ENCODE measurements at places on chromosomes 12 and 14.

DNA sequence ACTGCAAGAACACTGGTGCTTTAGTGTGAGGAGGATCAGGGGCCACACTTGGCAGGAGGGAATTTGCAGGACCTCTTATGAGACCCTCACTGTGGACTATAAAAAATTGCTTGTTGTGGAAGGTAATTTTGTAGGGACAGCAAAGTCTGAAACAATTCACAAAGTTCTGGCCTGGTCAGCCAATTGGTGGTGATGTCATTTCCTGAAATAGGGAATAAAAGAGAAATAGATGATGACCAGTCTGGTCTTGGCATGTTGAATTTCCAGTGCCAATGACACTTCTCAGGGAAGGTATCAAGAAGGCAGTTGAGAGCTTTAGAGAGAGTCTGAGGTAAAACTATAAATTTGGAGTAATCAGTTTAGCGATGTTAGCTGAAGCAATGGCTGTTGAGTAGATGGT, 129.3 kb upstream of the LMNTD1 start:
- no peak for DNase-seq
- no peak overlapping the region for H3K4me3 ChIP-seq
- H3K4me1 ChIP-seq = no peaks in the 10 kb centered on the region
- H3K36me3 ChIP-seq = no peaks in the 10 kb centered on the region
- no peaks in the 10 kb centered on the region for H3K27me3 ChIP-seq

- peaks cover 15% of the 10 kb centered on the region for H3K4me1 ChIP-seq
- H3K4me3 ChIP-seq = no peak overlapping the region
- H3K27me3 ChIP-seq = no peaks in the 10 kb centered on the region
- peak overlapping the region; percentile 7 for H3K27ac ChIP-seq
- H3K36me3 ChIP-seq = no peaks in the 10 kb centered on the region
Measured at GRCh38 chr14:68580671-68581070, 212.2 kb downstream of the ZFP36L1 start.

- no peaks in the 10 kb centered on the region for H3K27me3 ChIP-seq
- H3K27ac ChIP-seq = no peak overlapping the region
- H3K4me1 ChIP-seq = no peaks in the 10 kb centered on the region
- no peak for DNase-seq
- no peaks in the 10 kb centered on the region for H3K36me3 ChIP-seq
Measured at GRCh38 chr12:131437706-131438492, 273.0 kb upstream of the SFSWAP start.

- no peaks in the 10 kb centered on the region for H3K27me3 ChIP-seq
- no peaks in the 10 kb centered on the region for H3K4me1 ChIP-seq
- H3K4me3 ChIP-seq = no peak overlapping the region
- DNase-seq = no peak
- H3K27ac ChIP-seq = no peak overlapping the region
Measured at GRCh38 chr12:82896277-82896676, 209.6 kb downstream of the TMTC2 start.

DNA sequence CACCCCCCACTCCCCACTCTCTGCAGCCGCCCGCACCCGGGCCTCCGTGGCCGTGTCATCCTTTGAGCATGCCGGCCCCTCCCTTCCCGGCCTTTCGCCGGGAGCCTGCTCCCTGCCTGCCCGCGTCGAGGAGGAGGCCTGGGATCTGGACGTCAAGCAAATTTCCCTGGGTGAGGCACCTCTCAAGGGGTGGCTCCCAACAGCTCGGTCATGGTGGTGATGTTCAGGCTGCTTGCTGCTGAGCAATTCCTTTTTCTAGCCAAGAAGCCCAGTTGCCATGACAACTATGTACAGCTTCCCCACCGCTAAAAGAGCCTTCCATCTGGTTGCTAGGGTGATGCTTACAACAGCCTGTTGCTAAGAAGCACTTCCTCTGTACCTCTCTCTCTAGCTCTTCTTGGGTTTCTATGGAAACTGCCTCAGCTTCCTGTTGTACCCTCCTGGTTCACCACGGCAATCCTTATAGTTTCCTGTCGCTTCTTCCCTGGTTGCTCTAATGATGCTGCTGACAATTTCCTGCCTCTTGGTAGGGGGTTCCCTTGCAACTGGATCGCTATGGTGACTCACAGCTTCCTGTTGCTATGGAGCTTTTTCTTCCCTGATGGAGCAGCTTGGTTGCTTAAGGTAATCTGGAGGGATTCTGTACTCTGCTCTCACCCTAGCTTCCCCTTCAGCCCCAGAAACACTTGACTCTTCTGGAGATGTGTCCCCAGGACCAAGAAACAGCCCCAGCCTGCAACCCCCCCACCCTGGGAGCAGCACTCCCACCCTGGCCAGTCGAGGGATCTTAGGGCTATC, 11.0 kb downstream of the ZNF219 start:
- no peaks in the 10 kb centered on the region for H3K4me1 ChIP-seq
- H3K36me3 ChIP-seq = peaks cover 5% of the 10 kb centered on the region
- H3K27ac ChIP-seq = peak overlapping the region; percentile 62
- H3K4me3 ChIP-seq = no peak overlapping the region
- no peak for DNase-seq

DNA sequence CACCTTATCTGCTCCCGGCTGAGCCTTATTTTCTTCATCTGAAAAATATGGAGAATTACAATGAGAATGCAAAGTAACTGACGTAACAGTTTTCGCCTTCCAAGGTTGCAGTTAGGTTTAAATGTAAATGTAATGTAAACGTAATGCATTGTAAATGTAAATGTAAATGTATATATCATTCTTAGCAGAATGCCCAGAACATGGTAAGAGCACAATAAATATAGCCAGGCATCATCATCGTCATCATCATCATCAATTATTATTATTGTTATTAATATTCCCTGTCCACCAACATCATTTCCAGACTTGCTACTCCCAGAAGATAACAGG, 770.0 kb downstream of the MED13L start:
- H3K4me3 ChIP-seq = no peak overlapping the region
- no peak overlapping the region for H3K27ac ChIP-seq
- H3K27me3 ChIP-seq = no peaks in the 10 kb centered on the region
- DNase-seq = no peak
- H3K36me3 ChIP-seq = no peaks in the 10 kb centered on the region

GRCh38 chr12:111034886-111035577, 114.7 kb upstream of the MYL2 start:
- peaks cover 6% of the 10 kb centered on the region for H3K27me3 ChIP-seq
- peak overlapping the region; percentile 60 for H3K4me3 ChIP-seq
- no peak overlapping the region for H3K27ac ChIP-seq
- peaks cover 5% of the 10 kb centered on the region for H3K4me1 ChIP-seq
- no peaks in the 10 kb centered on the region for H3K36me3 ChIP-seq

DNA sequence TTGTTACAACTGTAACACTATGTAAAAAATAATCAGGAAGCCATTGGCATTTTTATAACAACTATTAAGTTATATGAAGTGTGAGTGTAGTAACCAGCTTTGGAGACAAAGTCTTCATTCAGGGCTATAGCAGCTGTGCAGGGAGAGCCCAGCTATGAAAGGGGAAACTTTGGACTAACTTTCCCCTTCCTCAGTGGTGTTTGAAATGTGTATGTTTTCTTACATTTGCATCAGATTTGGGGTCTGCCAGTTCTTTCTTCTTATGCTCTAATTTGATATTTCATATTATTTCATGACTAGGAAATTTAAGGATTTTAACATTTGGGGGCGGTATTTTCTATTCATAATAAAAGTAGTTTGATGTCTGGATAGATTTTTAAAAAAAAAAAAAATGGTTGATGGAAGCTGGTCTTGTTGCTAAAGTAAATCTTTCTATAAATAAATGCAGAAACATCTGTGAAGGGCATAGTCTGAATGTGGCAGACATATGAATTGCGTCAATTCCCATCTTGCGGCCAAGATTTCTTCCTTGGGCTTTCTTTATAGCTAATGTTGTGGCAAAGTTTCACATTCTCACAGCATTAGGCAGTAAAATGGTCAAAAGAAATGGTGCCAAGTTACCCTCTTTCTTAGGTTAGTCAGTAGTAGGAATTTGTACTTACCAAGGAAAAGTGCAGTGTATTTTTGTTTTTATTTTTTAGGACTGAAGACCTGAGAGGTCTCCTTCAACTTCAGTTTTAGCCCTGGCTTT, 35.6 kb downstream of the RASSF8 start:
- H3K27me3 ChIP-seq = no peaks in the 10 kb centered on the region
- no peaks in the 10 kb centered on the region for H3K36me3 ChIP-seq
- no peak overlapping the region for H3K27ac ChIP-seq
- H3K4me1 ChIP-seq = no peaks in the 10 kb centered on the region

DNA sequence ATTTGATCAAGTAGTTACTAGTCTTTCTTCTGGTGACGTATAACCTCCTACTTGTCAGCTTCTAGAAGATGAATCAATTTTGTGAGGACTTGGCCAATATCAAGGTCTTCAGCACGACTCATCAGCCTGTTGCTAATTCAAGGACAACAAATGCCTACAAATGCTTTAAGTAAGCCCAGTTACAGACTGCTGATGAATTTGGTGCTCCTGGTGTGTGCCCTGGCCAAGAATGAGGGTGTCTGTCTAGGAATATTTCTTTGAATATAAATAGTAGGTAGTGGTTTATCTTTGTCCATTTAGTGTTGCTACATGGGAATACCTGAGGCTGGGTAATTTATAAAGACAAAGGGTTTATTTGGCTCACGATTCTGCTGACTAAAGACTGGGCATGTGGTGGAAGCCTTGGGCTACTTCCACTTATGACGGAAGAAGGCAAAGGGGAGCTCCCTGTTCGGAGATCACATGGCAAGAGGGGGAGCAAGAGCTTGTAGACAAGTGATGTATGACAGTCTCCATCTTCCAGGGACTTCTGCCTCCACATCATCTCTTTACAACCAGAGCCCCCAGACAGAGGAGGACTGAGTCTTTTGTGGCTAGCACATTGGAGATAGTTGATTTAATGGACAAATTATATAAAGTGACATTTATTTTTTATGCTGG, 180.2 kb downstream of the CRADD start:
- H3K27me3 ChIP-seq = no peaks in the 10 kb centered on the region
- H3K4me3 ChIP-seq = no peak overlapping the region
- H3K36me3 ChIP-seq = no peaks in the 10 kb centered on the region
- H3K27ac ChIP-seq = no peak overlapping the region
- no peak for DNase-seq
- H3K4me1 ChIP-seq = no peaks in the 10 kb centered on the region

GRCh38 chr14:66998013-66998412, 191.2 kb upstream of the GARIN2 start:
- H3K36me3 ChIP-seq = no peaks in the 10 kb centered on the region
- DNase-seq = no peak
- no peaks in the 10 kb centered on the region for H3K4me1 ChIP-seq

DNA sequence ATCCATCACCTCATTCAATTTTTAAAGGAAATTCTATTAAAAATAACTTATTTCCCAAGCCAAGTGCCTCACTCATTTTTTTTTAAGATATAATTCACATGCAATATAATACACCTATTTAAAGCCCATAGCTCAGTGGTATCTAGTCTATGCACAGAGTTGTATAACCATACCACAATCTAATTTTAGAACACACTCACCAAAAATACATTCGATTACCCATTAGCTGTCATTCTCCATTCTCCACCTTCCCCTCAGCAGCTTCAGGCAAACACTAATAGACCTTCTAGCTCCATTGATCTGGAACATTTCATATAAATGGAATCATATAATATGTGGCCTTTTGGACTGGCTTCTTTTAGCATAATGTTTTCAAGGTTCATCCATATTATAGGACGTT, 49.5 kb downstream of the CLMN start:
- H3K4me1 ChIP-seq = peaks cover under 1% of the 10 kb centered on the region
- peak overlapping the region; percentile 17 for H3K27ac ChIP-seq
- no peak overlapping the region for H3K4me3 ChIP-seq
- no peaks in the 10 kb centered on the region for H3K27me3 ChIP-seq
- DNase-seq = no peak
- no peaks in the 10 kb centered on the region for H3K36me3 ChIP-seq

DNA sequence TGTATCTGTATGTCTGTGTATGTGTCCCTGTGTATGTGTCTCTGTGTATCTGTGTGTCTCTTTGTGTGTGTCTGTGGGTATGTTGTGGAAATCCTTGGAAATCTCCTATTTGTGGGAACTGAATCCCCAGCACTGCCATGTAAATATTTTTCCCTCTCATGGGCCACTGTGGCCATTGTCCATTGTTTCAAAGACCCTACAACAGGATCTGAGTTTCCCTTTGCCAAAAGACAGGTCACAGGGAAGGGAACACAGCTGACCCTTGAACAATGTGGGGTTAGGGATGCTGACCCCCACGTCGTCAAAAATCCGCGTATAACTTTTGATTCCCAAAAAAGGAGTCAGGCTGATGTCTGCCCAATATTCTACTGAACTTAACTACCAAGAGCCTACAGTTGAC, 22.5 kb upstream of the BCL2L14 start:
- no peak for DNase-seq
- H3K36me3 ChIP-seq = no peaks in the 10 kb centered on the region
- no peak overlapping the region for H3K4me3 ChIP-seq
- no peaks in the 10 kb centered on the region for H3K4me1 ChIP-seq
- H3K27me3 ChIP-seq = no peaks in the 10 kb centered on the region
- H3K27ac ChIP-seq = no peak overlapping the region

DNA sequence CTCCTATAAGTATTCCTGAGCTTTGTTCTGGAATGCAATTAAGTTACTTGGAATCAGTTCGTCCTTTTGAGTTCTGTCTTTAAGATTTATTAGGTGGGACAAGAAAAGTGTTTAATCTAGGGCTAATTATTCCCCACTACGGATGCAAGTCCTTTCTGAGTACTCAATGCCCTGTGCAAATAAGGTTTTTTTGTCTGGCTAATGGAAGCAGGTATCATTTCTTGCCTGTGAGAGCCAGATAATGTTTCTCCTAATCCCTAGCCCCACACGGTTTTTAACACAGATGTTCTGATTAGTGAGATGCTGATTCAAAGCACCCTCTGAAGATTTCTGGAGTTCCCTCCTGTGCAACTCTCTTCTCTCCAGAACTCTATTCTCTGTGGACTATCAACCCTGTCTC, 296.6 kb upstream of the PRICKLE1 start:
- H3K27me3 ChIP-seq = no peaks in the 10 kb centered on the region
- H3K27ac ChIP-seq = no peak overlapping the region
- no peak overlapping the region for H3K4me3 ChIP-seq
- H3K36me3 ChIP-seq = no peaks in the 10 kb centered on the region
- H3K4me1 ChIP-seq = no peaks in the 10 kb centered on the region
- DNase-seq = no peak

DNA sequence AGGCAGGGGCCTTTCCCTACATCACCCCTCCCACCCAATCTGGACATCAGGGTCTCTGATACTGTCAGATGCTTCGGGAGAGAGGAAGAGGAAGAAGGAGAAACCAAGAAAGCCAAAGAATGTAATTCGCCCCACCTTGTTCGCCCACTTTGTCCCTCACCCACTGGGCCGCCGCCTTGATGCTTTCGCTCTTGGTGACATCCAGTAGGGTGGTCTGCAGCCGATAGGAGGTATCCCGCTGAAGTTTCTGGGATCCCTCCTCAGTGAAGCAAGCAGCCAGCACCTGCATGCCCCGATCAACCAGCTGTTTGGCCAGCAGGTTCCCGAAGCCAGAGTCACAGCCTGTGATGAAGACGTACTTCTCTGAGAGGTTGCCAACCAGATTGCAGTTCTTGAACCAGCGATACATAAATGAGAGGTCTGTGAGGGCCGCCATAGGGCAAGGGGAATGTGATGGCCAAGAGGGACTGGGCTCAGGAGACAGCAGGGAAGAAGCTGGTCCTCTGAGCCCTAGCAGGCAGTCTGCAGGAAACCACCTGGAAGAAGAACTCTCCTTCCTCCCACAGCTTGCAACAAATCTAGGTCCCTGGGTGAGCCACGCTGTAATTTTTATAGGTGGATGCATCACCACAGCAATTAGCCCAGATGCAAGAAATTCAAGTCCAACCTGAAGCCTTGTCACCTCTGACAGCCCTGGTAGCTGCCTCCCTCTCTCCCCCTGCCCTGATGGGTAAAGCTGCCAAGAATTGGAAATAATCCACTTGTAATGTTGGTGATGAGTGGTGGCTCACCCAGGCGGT, at the start of gene SDR9C7:
SDR9C7 (minus strand) TSS at position 583 of the 800 bp plus-strand sequence; CDS start at position 436, 147 bp downstream.
- H3K4me1 ChIP-seq = no peaks in the 10 kb centered on the region
- no peaks in the 10 kb centered on the region for H3K27me3 ChIP-seq
- H3K27ac ChIP-seq = no peak within 1 kb of the TSS
- H3K4me3 ChIP-seq = no peak within 1 kb of the TSS
